CD4-positive, CD25-positive, alpha-beta regulatory T cell (primary cell): ENCODE measurements at places on chromosomes 6 and 20. TPM values are rescaled to one million over a fixed set of nuclear protein-coding genes. Genes with fewer than 3 reads are reported as not detected.

The HUS1B gene
- 1.0 TPM for polyA plus RNA-seq

The DDX43 gene
- polyA plus RNA-seq, result 0.59 TPM

The PSORS1C1 gene
- not detected for polyA plus RNA-seq

The DSP gene
- polyA plus RNA-seq, result not detected

The RFX6 gene
- polyA plus RNA-seq, result not detected

The LSM2 gene
- 85.8 TPM for polyA plus RNA-seq

The HCRTR2 gene
- not detected for polyA plus RNA-seq

The BFSP1 gene
- polyA plus RNA-seq, result not detected

DNA sequence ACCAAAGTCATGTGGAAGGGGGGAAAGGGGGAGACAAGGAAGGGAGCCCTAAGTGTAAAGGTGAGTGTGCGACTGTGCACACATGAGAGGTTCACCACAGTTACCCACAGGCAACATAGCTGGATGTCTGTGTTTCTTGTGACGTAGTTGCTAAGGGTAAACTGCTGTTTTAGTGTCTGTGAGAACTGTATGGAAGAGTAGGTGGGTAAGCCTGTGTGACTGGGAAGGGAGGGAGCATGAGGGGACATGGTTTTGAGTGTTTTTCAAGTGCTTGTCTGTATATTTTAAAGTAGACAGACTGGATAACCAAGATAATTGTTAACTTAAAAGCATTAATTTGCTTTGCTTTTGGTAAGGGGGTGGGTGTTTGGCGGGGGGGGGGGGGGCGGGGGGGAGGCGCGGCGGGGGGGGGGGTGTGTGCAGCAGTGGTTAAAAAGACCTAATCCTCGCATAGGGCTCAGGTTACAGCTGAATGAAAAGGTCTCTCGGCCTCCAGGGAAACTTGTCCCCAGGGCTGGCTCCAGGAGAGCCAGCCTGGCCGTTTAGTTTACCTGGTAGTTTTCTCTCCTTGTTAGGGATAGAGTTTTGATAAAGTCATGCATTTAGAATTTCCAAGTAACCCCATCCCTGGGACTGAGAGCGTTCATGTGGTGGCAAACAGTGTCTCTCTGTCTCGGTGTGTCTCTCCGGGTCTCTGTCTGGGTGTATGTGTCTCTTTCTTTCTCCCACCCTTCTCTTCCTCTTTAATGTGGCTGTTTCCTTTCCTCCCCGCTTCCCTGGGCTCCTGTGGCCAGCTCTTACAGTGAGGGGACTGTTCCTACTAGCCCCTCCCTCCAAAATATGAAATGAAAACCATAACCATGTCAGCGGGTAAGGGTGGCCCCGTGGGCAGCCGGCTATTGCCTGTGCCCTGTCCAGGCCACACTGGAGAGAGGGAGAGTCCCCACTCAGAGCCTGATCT lies 3.4 kb downstream of the SCUBE3 start:
- no peak for DNase-seq

DNA sequence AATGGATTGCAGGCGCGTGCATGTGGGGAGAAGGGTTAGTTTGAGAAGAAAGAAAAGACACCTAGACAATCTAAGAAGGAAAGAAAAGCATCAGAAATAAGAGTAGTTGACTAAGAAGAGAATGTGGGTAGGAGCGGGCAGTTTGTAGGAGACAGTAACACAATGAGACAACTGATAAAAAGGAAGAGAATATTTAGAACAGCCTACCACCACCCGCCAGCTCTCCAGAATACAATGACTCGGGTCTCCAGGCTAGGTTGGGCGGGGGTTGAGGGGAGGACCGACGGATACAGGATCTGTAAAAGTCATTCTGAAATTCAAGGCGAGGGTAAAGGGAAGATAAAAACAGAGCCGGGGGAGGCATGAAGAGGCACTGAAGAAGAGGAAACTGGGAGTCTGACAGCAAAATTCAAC lies 712 bp downstream of the ABHD16A start:
- no peak for DNase-seq

DNA sequence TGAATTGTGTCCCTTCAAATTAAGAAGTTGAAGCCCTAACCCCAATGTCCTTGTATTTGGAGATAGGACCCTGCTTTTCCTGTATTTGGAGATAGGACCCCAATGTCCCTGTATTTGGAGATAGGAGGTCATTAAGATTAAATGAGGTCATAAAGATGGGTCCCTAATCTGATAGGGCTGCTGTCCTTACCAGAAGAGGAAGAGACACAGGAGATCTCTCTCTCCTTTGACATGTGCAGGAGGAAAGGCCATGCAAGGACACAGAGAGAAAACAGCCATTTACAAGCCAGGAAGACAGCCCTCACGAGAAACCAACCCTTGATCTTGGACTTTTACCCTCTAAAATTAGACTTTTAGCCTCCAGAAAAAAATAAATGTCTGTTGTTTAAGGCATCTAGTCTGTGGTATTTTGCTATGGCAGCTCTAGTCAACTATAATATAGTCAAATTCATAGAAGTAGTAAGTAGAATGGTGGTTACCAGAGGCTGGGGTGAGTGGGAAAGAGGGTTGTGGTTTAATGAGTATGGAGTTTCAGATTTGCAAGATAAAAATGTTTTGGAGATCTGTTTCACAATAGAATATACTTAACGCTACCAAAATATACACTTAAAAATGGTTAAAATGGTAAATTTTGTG lies 59.3 kb downstream of the UBE3D start:
- no peak for DNase-seq

DNA sequence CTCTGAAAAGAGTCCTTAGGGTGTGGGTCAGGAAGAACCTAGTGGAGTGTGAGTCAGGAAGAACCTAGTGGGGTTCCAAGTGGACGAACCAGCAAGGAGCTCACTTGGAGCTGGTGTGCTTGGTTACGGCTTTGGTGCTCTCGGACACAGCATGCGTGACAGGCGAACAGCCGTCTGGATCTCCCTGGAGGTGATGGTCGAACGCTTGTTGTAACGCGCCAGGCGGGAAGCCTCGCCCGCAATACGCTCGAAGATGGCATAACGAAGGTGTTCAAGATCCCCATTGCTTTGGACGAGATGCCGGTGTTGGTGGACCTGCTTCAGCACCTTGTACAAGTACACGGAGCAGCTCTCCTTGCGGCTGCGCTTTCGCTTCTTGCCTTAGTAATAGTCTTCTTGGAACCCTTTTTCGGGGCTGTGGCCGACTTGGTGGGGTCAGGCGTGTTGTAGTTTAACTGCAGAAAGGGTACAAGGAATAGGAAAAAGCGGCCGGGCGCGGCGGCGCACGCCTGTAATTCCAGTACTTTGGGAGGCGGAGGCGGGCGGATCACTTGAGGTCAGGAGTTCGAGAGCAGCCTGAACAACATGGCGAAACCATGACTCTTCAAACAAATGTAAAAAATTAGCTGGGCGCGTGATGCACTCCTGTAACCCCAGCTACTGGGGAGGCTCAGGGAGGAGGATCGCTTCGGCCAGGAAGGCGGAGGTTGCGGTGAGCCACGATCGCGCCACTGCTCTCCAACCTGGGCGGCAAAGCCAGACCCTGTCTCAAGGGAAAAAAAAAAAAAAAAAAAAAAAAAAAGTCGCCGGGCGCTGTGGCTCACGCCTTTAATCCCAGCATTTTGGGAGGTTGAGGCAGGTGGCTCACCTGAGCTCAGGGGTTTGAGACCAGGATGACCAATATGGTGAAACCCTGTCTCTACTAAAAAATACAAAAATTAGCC lies 48.0 kb downstream of the OR2B2 start:
- DNase-seq, result peak; percentile 47

DNA sequence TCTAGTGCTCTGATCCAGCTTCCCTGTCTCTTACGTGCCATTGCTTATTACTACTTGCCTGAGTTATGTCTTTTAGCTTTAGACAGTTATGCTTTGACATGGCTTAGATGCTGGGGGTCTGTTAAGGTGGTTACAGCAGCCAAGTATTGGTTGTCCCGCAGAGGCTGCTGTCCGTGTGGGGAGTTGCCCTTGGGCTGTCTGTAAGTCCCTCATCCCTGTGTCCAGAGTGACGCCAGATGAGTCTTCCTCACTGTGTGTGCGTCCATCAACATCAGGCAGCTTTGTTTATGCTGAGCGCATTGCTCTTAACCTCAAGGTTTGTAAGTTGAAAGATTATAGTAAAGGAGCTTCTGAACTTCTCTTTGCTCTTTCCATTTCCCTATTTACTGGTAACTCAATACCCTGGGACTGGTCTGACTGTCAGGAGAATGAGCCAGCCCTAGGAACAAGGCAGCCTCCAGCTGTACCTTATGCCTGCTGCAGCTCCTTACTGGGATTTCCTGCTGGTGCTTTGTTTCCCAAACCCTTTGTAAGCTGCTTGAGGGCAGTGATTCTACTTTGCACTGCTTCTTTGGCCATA lies 7.2 kb downstream of the FAM120B start:
- no peak for DNase-seq

GRCh38 chr6:167094436-167094819 lies 28.5 kb upstream of the CCR6 start:
- DNase-seq, result no peak

- DNase-seq, result peak; percentile 55
Observed at GRCh38 chr6:99458319-99458718, 33.2 kb upstream of the PNISR start.
